WERI-Rb-1 (cell line): ENCODE measurements at places on chromosomes 2 and 18.

DNA sequence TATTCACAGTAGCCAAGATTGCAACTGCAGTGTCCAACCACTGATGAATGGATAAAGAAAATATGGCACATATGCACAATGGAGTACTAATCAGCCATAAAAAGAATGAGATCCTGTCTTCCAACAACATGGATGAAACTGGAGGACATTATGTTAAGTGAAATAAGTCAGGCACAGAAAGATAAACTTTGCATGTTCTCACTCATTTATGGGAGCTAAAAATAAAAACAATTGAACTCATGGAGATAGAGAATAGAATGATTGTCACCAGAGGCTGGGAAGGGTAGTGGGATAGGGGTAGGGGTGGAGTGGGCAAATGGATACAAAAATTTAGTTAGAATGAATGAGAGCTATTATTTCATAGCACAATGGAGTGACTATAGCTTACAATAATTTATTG, 305.5 kb upstream of the ETAA1 start:
- no peak for DNase-seq

DNA sequence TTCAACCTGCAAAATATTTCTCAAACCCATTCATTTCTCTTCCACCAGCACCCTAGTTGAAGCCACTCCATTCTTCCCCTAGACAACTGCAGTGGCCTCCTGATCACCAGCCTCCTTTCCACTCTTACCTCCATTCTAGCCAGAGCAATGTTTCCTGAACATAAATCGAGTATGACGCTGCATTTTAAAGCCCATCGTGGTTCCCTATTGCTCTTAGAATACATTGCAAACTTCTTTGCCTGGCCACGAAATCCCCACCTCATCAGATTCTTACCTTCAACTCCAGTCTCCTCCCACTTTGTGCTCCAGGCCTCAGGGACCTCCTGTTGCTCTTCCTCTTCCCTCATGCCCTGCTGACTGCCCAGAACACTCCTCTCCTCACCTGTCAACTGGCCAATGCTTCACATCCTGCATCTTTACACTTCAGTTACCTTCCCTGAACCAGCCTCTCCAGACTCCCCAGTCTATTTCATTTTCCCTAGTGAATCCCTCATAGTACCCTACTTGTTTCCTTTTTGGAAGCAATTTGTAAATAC, 176.5 kb upstream of the CTAGE1 start:
- no peak for DNase-seq

DNA sequence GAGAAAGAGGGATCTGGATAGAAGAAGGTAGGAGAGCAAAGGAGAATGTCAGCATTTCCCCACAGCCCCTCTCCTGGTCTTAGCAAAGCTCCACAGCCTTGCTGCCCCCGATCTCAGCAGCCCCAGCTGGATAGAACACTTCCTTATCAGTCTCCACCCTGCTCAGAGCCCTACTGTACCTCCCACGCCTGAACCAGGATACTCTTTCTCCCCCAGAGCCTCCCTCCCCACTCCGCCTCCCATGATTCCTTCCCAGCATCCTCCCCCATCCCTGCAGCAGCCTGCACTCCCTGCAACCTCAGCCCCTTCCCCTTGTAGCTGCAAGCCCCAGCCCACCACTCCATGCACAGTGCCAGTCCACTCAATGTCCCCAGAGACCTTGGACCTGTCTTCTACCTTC, 25.8 kb downstream of the PLB1 start:
- DNase-seq, result no peak

- no peak for DNase-seq
Measured at GRCh38 chr18:74731097-74731496, 133.4 kb downstream of the ZNF407 start.

DNA sequence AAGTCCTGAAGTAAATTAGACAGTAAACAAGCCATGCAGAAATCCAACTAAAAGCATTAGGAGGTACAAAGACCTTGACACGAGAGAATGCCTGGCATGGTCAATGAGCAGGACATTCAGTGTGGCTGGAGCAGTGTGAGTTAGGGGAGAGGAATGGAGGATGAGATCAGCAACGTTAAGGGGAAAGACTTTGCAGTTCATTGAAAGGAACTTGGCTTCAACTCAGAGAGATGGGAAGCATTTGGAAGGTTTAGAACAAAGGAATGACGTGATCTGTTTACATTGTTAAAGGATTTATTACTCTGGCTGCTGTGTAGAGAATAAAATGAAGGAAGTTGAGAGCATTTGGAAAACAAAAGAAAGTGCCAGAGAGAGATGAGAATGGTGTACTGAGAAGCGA, 621.3 kb downstream of the XIRP2 start:
- no peak for DNase-seq

DNA sequence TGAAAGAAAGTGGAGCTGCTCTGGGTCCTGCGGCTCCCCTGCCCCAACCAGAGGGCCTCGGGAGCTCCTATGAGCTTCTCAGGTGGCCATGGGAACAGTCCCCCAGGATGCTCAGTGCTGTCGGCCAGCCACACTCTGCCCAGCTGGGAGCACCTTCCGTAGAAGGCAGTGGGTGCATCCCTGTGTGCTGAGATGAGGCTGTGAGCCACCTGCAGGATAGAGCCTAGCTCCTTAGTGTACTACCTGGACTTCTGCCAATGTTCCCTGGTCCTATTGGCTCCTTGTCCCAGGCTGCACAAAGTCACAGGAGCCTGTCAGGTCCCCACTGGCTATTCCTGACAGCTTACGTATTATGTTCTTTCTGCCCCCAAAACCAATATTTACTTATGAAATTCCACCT, 16.1 kb downstream of the PRELID3A start:
- DNase-seq, result no peak

DNA sequence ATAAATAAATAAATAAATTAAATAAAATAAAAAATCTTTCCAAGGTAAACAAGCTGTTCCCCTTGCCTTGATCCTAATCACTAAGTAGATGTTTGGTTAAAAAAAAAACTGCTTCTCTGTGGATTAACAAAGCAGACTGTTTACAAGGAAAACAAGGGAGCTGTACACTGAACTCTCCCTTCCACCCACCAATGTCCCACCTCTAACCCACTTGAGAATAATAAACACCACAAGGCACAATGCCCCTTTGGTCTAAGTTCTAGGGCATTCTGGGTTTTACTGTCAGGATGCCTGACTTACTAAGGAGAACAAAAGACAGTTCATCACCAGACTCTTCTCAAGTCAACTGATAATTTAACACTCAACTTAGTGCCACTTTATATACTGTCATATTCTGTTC, 83.5 kb downstream of the NCKAP1 start:
- DNase-seq, result no peak
